ENCODE measurements at places on chromosomes 7 and 10.

- no peak for DNase-seq
These were observed 5.1 kb downstream of the CALML3 start for GRCh38 chr10:5529702-5530411.

- DNase-seq = no peak
These were observed 43.5 kb upstream of the NKX6-2 start for GRCh38 chr10:132829403-132829802.

DNA sequence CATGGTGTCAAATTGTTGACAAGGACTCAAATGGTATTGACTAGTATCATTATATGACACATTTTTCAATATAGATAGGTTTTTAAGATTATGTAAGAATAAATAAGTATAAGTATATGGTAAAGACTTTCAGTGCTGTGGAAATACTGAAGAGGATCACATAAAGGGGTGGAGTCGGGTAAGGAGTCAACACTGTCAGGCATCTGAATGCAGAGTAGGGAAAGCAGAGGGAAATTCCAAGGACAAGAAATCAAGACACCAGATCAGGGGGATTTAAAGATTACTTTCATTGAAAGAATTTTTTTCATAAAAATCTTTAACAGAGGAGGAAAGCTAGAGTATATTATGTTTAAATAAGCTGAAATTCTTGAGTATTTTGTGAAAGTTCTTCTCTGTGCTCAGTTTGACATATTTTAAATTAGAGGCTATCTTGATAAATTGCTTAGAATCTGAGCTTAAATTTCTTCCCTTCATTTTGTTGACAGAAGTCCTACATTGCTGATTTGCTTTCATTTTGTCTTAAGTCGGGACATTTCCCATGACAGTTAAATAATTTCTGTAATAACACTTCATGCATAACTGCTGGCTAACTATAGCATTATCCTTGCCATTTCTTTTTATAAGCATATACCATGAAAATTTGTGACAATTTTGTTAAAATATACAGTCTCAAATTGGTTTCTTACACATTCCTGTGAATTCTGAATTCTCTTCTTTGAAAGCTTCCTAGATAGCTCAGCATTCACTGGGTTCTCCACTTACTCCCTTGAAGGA is 244.3 kb downstream of the PRKG1 start:
- no peak for DNase-seq

- DNase-seq = no peak
These were observed 132.5 kb downstream of the REEP3 start for GRCh38 chr10:63653747-63654146.

GRCh38 chr10:33187427-33187999 is 147.0 kb downstream of the NRP1 start:
- no peak for DNase-seq

DNA sequence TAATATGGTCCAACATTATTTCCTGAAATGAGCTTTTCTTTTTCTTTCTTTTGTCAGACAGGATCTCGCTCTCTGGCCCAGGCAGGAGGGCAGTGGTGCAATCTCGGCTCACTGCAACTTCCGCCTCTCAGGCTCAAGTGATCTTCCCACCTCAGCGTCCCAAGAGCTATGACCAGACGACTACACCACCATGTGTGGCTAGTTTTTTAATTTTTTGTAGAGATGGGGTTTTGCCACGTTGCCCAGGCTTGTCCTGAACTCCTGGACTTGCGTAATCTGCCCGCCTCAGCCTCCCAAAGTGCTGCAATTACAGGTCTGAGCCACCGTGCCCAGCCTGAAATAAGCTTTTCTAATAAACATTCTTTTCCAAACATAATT is 48.6 kb downstream of the CUL2 start:
- DNase-seq = no peak

GRCh38 chr10:128025951-128026350 is 100.3 kb downstream of the MKI67 start:
- no peak for DNase-seq

DNA sequence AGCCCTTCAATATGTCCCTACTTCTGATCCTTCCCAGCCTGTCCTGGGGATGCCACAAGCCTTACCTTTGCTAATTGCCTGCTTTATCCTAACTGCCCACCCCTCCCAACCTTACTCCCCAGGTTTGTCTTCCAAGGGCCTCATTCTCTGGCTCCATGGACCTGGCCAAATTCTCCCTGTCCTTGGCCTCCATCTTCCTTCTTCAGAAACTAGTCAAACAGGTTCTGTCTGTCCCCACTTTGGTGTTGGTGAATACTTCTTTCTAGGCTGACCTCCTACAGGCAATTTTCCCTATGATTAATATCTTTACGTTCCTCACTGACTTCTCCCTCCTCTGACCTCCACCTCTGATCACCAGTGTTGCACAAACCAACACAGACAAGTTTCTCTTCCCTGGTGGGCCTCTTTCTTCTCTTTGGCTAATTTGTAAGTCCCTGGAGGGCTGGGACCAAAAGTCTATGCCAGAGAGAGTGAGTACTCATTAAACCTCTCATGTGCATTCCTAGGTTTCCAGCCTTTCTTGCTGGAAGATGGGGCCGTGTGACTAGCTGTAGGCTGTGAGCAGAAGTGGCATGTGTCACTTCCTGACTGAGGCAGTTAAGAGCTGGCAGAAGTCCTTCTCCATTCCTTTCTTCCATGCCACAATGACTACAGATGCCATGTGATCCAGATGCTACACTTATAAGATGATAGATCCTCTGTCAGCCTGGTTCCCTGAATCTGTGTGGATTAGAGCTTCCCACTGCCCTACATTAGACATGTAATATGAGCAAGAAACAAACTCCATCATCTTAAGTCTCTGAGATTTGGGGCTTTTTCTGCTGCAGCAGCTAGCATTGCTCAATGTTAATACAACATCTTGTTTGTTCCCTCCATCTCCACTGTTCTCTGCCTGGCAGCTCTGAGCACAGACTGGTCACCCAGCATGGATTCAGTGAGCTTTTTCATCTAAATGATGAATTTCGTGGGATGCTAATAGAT is 382.7 kb downstream of the RPS24 start:
- DNase-seq = no peak

DNA sequence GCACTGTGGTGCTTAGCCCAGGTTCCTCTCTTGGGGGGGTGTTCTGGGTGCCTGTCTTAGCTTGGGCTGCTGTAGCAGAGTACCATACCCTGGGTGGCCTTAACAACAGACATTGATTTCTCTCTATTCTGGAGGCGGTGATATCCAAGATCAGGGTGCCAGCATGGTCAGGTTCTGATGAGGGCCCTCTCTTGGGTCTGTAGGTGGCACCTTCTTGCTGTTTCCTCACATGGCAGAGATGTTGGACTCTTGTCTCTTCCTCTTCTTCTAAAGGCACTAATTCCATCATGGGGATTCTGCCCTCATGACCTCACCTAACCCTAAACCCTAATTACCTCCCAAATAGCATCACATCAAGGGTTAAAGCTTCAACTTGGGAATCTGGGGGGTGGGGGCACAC is 19.9 kb upstream of the CRHR2 start:
- DNase-seq = no peak

DNA sequence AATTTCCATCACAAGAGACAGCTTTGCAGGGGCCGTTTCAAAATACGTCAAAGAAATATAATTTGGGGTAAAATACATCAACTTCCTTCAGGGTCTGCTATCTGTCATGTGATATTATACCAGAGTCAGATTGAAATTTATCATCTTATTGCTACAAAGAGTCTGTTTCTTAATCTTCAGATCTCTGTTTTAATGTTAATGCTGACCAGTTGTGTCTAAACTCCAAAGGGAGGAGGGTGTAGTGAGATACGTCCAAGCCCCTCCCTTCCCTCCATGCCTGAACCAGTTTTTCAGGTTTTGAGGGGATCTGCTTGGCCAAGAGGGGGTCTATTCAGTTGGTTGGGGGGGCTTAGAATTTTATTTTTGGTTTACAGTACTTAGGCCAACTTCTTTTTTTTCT is 891.6 kb downstream of the GRM8 start:
- no peak for DNase-seq

All from RWPE2 (cell line).